Activated T-helper 1 cell treated with Interleukin-2 at 50 U/mL for 16 hours (primary cell): ENCODE measurements at places on chromosomes 12 and 14.
A peak's percentile ranks its signal among the peaks of the same experiment; 100 is the strongest.

- DNase-seq: no peak
Measured at GRCh38 chr14:92930737-92931602, 8.0 kb downstream of the CHGA start.

DNA sequence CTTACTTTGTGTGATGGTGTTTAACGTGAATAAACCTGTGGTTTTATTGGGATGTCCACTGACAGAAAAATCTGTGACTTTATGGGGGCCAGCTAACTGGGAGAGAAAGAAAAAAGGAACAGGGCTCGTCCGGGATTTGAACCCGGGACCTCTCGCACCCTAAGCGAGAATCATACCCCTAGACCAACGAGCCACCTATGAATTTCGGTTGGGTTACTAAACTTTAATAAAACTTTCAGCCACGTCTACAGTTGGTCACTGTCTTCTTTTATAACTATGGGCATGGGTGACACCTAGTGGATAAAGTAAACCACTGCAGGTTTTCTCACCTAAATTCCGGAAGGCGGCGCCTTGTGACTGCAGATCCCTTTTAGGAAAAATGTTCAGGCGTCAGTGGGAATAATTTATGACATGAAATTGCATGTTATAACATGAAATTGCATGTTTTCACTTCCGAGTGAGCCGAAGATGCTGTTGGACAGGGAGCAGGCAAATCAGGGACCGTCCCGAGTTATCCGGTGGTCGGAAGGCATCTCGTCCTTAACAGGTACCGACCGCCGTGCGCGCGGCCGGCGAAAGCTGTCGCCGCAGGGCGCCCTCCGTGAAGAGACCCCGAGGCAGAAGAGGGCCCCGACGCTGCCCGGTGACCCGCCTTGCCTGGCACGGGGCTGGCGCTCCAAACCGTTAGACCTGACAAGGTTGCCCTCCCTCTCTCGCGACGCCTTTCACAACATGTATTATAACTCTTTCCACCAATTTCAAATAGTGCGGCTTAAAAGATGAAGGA lies 18.2 kb upstream of the RNASE12 start:
- peak; percentile 34 for DNase-seq

- DNase-seq: no peak
Measured at GRCh38 chr12:120049426-120049825, 60.4 kb downstream of the BICDL1 start.

- no peak for DNase-seq
Measured at GRCh38 chr12:627863-628741, 35.1 kb downstream of the NINJ2 start.

DNA sequence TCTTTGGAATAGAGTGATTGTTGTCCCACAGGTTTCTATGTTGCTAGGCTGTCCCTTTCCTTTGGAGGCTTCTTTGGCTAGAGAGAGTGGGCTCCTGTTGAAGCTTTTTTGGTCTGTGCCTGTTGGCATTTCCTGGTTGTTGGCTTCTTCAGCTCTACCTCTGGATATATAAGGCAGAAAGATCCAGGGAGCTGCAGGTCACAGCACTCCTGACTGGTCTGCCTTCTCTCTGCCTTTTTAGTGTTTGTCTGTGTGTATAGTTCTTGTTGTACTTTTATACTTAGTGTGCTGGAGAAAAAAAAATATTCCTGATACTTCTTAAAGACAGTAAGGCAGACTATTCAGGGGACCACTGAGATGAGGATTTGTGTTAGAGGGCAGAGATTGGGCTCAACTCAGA lies 202.7 kb downstream of the FBXL14 start:
- DNase-seq: no peak

DNA sequence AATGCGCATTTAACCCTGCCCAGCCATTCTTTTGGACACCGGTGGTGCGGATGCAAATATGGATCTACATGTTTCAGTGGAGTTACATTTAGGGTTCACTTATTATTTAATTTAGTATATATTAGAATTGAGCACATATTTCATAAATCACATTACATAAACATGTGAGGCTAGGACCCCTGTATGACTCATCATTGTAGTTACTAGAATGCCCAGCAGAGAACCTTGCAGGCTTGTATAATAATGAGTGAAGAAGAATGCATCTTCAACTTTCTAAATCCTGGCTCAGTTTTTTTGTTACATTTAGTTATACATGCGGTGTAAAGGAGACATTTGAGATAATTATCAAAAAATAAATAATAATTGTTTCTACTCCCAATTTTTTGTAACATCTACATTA lies 369.0 kb downstream of the ATP23 start:
- no peak for DNase-seq

GRCh38 chr12:130870442-130871285 lies 1.2 kb upstream of the RAN start:
- peak; percentile 43 for DNase-seq

DNA sequence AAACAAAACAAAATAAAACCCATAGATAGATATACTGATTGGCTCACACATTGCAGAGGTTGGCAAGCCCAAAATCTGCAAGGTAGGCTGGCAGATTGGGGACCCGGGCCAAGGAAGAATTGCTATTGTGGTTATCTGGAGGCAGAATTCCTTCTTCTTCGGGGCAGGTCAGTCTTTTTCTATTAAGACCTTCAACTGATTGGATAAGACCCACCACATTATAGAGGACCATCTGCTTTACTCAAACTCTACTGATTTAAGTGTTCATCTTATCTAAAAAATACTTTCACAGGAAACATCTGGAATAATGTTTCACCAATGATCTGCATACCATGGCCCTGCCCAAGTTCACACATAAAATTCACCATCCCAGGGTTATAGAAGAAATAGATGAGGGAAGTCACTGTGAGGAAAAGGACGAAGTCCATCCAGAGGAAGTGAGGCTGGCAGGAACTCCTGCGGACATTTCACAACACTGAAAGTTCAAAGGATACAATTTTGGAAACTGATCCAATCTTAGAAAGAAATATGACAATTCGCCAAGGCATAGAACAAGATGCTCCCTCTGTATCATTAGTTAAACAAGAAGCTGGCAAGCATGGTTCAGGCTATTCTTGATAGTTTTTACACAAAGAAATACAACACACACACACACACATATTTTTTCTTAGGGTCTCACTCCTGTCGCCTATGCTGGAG lies 127.6 kb upstream of the MED13L start:
- no peak for DNase-seq

- no peak for DNase-seq
Measured at GRCh38 chr14:100440207-100440631, 117.1 kb downstream of the SLC25A47 start.

DNA sequence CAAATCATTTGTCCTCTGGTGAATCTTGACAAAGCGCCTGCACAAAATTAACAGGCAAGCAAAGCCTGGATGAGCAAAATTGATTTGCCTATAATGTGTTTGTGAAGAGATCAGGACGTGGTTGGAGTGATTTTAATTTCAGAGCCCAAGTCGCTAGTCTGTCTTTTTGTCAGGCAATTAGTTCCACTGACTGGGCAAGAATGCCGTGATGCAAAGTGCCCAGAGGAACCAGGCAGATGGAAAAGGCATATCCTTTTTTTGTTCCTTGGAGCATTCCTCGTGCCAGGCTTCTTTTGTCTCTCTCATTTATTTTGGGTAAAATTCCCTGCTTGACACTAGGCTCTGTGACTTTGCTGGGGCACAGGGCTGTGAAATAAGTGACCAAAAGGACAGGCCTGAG lies 65.9 kb upstream of the CCDC198 start:
- no peak for DNase-seq

DNA sequence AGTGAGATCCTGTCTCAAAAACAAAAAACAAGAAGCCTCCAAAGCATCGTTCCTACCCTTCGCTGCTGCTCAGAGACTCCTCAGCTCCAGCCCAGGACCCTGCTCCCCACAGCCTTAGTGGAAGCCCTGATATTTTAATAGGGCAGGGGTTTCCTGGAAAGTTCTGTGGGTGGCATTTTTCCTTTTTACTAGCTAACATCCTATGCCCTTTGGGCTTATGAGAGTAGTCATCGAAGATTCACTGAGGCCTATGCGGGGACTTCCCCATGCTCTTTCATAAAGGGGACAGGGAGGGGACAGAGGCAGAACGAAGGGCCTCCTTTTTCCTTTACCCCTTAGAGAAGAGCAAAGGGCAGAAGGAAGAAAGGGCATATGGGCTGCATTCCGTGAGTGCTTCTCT lies 8.3 kb downstream of the LAG3 start:
- no peak for DNase-seq

DNA sequence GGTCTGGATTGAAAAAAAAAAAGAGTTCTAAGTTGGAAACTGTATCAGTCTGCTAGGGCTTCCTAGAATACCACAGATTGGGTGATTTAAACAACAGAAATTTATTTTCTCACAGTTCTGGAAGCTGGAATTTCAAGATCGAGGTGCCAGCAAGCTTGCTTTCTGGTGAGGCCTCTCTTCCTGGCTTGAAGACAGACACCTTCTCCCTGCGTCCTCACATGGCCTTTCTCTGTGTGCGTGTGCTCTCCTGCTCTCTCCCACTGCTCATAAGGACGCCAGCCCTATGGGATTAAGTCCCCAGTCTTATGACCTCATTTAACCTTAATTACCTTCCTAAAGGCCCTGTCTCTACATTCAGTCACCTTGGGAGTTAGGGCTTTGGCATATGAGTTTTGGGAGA lies 215.5 kb downstream of the PIK3C2G start:
- DNase-seq: no peak

GRCh38 chr12:93107514-93108312 lies 178.6 kb upstream of the EEA1 start:
- no peak for DNase-seq

DNA sequence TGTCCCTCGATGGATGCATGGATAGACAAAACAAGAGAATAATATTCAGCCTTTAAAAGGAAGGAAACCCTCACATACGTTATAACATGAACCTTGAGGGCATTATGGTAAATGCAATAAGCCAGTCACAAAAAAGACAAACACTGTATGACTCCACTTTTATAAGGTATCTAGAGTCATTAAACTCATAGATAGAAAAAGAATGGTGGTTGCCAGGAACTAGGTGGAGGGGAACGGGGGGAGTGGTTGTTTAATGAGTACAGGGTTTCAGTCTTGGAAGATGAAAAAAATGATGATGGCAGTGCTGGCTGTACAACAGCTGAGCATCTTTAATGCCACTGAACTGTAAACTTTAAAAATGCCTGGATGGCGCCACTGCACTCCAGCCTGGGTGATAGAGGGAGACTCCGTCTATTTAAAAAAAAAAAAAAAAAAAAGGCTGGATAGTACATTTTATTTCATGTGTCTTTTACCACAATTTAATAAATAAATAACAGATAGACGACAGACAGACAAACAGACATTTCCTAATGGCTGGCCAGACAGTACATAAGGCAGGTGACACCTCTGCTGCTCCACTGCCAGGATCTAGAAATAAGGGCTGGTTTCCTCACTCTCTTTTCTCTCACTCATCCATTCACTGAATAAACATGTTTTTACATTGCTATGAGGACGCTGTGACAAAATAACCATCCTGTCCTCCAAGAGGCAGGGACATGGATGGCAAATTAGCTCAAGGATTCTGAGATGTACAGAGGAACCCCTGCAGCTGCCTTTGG lies 118.8 kb downstream of the FOXN3 start:
- no peak for DNase-seq

DNA sequence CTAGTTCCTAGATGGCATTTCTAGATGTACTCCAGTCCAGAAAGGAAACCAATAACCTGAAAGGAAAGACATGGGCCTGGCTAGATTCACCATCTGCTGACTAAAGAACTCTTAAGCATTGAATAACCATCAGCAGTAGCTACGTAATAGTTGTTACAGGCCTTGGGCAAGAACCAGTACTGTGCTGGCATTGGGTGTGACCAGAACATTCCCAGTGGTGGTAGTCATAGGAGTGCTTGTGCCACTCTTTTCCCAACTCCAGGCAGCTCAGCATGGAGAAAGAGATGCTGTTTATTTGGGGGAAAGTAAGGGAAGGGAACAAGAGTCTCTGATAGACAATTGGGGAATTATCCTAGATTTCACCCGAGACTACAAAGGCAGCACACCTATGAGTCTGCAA lies 333.3 kb downstream of the SLC16A7 start:
- no peak for DNase-seq

DNA sequence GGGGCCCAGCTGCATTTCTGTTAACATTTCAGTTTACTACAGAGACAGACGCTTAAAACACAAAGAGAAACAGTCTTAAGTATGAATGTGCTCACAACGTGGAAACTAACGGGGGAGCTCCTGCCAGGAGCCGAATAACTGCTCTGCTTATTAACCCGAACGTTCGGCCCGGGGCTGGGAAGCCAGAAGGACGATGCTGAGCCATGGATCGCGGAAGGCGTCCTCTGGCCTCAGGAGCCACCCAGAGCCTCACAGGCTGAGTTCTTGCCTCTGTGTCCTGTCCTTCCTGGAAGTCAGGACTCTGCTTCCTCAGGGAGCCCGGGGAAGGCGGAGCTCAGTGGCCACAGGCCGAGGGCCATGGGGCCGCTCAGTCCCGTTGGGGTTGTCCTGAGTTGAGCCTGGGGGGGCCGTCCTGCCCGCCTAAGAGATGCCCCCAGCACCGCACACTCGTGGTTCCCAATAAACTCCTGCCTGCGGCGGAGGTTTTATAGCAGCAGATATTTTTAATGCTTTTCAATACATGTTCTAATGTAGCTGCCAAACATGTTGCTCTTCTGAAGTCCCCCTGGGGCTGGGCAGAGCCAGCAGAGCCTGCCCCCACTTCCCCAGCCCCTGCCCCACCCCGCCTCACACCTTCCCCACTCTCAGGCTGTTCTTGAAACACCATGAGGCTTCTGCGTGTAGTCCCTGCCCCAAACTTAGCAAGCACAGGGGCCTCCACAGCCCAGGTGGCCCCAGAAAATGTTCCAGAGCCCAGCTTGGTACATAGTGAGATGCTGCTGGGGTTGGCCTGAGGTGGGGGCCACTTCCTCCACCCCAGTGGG lies 3.4 kb upstream of the TEX22 start:
- no peak for DNase-seq

- no peak for DNase-seq
Measured at GRCh38 chr12:12333407-12334366, 16.4 kb downstream of the MANSC1 start.

DNA sequence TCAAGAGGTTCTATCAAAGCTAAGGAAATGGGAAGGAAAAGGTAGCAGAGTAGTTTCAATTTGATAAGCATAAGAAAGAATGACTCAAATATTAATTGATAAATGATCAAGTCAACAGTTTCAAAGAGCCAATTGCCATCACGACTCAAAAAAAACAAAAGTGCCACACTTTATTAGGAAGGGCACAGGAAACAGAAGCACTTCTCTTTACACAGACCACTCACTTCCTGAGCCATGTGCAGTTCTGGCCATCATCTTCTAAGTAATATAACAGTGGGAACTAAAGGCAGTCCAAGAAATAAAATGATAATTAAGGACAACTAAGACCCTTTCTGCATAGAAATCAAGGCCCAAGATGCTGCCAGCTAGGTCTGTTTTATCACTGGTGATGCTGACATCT lies 13.2 kb downstream of the TM7SF3 start:
- DNase-seq: no peak

GRCh38 chr14:95668235-95668772 lies 17.9 kb upstream of the TCL1B start:
- DNase-seq: no peak

- DNase-seq: no peak
Measured at GRCh38 chr14:103361867-103362266, 23.3 kb upstream of the MARK3 start.

DNA sequence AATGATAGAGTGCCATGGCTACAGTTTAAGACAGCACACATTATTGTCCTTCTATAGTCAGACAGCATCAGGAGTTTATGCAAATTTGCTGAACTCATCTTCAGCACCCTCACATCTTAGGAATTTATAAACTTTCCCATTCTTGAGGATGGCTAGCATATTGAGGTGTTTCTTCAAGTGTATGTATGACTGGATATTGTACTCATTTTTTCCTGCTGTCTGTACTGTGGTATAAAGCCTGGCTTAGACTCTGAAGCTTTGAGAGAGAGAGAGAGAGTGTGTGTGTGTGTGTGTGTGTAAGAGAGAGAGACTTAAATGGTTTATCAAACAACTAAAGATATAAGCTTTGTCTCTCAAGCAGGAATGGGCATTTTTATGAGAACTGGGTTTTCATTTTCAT lies 161.6 kb downstream of the PIK3C2G start:
- DNase-seq: no peak
